ENCODE measurements at places on chromosomes 1 and 21. TPM values are rescaled to one million over a fixed set of nuclear protein-coding genes. Genes with fewer than 3 reads are reported as not detected.

The B4GALT3 gene
- 17.5 TPM for total RNA-seq

The CAMK2N1 gene
- 0.76 TPM for total RNA-seq

The LIPI gene
- not detected for total RNA-seq

The ARTN gene
- total RNA-seq: not detected

The AP4B1 gene
- 15.3 TPM for total RNA-seq

The NLRP3 gene
- not detected for total RNA-seq

The SLC22A15 gene
- not detected for total RNA-seq

The FCRL2 gene
- not detected for total RNA-seq

The CLCA1 gene
- not detected for total RNA-seq

The TGFBR3 gene
- 25.9 TPM for total RNA-seq

The TRPM2 gene
- 0.25 TPM for total RNA-seq

The KCNN3 gene
- total RNA-seq: 1.8 TPM

The MAP3K6 gene
- total RNA-seq: 3.3 TPM

The CA6 gene
- total RNA-seq: not detected

The POGK gene
- total RNA-seq: 17.7 TPM

The ZSWIM5 gene
- 3.7 TPM for total RNA-seq

The FCGR3B gene
- total RNA-seq: not detected

The SAMSN1 gene
- total RNA-seq: 0.13 TPM

The CATSPERE gene
- total RNA-seq: 0.39 TPM

The SLC5A3 gene
- total RNA-seq: 20.2 TPM

The INAVA gene
- total RNA-seq: not detected

The NFYC gene
- total RNA-seq: 13.0 TPM

The SLC44A3 gene
- 4.7 TPM for total RNA-seq

Measured in dermis microvascular lymphatic vessel endothelial cell (primary cell).